Activated CD4-positive, alpha-beta T cell treated with anti-CD3 and anti-CD28 coated beads, Interleukin-2, amount 10 ng/mL, durations not matched to agents 7 days and 5 days (primary cell): ENCODE measurements at places on chromosomes 16 and 17.

DNA sequence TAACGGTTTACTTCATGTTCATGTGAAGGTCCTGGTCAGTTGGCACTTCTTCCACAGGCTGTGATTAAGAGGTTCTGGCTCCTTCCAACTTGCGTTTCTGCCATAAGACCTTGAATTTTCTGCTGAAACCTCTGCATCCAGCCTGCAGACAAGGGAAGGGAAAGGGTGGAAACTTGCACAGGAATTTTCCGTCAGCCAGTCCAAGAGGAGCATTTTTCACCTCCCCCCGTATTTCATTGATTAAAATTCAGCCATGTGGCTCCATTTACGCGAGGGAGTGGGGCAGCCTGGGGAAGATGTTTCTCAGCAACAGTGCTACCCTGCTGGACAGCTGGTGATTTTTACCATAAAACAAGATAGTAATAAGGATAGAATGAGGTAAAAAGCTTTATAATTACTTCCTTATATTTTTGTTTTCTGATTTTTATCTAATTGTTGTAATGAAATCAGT lies 101.5 kb upstream of the SMIM36 start:
- peaks cover 14% of the 10 kb centered on the region for H3K27me3 ChIP-seq
- no peaks in the 10 kb centered on the region for H3K36me3 ChIP-seq
- no peak overlapping the region for H3K27ac ChIP-seq
- DNase-seq, result no peak
- H3K4me1 ChIP-seq, result no peaks in the 10 kb centered on the region
- H3K4me3 ChIP-seq, result no peak overlapping the region

- DNase-seq, result no peak
- H3K27ac ChIP-seq, result no peak overlapping the region
- H3K36me3 ChIP-seq, result peaks cover 5% of the 10 kb centered on the region
- peaks cover 19% of the 10 kb centered on the region for H3K4me1 ChIP-seq
- peaks cover 54% of the 10 kb centered on the region for H3K27me3 ChIP-seq
Measured at GRCh38 chr17:6713918-6714271, 726 bp upstream of the SLC13A5 start.

GRCh38 chr17:80573701-80574100 lies 29.1 kb downstream of the RPTOR start:
- no peak for DNase-seq
- no peak overlapping the region for H3K27ac ChIP-seq
- no peak overlapping the region for H3K4me3 ChIP-seq
- H3K27me3 ChIP-seq, result no peaks in the 10 kb centered on the region

DNA sequence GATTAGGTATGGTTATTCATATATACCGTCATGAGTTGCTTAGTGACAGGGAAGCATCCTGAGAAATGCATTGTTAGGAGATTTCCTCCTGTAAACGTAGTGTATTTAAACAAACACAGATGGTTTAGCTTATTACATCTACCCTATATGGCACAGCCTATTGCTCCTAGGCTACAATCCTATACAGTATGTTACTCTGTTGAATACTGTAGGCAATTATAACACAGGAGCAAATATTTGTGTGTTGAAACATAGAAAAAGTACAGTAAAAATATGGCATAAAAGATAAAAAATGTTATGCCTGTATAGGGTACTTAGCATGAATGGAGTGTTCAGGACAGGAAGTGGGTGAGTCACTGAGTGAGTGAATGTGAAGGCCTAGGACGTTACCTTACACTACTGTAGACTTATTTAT lies 157.7 kb downstream of the CDH11 start:
- H3K36me3 ChIP-seq, result no peaks in the 10 kb centered on the region
- H3K27me3 ChIP-seq, result no peaks in the 10 kb centered on the region
- no peak overlapping the region for H3K27ac ChIP-seq
- H3K4me1 ChIP-seq, result no peaks in the 10 kb centered on the region

DNA sequence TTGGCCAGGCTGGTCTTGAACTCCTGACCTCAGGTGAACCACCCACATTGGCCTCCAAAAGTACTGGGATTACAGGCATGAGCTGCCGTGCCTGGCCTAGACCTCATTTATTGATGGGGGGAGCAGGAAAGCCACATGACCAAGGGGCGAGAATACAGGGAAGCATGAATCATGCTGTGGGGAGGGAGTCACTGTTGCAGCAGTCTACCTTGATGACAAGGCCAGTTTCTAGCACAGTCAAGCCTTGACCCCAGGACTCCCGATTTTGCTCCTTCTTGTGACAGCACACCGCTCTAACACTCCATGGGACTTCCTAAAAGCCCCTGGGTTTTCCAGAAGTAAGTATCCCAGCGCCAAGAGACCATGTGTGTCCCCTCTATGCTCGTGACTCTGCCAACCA lies 42.9 kb upstream of the IRF8 start:
- no peaks in the 10 kb centered on the region for H3K4me1 ChIP-seq
- no peaks in the 10 kb centered on the region for H3K36me3 ChIP-seq
- DNase-seq, result no peak
- no peak overlapping the region for H3K4me3 ChIP-seq
- H3K27me3 ChIP-seq, result peaks cover 4% of the 10 kb centered on the region

GRCh38 chr16:557463-558297 lies 2.5 kb upstream of the PRR35 start:
- no peaks in the 10 kb centered on the region for H3K36me3 ChIP-seq
- no peak for DNase-seq
- H3K27me3 ChIP-seq, result peaks cover 12% of the 10 kb centered on the region
- H3K4me1 ChIP-seq, result no peaks in the 10 kb centered on the region
- H3K27ac ChIP-seq, result no peak overlapping the region

DNA sequence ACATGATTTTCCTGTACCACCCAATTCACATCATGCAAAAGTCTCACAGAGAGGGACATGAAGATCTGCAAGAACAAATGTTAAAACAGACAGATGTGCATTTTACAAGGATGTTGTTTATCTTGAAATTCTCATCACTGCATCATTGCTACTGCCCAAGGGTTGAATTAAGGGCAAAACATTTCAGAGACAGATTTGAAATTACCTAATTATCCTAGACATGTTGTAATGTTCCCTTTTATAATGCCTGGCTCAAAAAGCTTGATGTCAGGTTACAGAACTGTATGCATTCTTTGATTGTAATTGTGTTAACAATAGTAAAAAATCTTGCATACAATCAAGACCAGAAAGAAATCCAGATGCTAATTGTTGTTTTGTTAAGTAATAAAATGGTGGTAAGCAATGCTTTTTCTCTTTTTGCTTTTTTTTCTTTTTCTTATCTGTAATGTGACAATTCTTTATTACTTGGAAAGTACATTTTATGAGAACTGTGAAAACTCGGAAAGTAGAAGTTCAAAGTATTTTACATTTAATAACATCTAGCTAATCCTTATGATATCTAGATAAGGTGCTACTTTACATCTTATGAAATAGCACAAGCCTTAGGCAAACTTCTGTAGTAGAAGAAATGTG lies 3.6 kb upstream of the DUSP14 start:
- peaks cover 2% of the 10 kb centered on the region for H3K36me3 ChIP-seq
- no peak overlapping the region for H3K27ac ChIP-seq
- no peak for DNase-seq
- H3K4me3 ChIP-seq, result no peak overlapping the region

DNA sequence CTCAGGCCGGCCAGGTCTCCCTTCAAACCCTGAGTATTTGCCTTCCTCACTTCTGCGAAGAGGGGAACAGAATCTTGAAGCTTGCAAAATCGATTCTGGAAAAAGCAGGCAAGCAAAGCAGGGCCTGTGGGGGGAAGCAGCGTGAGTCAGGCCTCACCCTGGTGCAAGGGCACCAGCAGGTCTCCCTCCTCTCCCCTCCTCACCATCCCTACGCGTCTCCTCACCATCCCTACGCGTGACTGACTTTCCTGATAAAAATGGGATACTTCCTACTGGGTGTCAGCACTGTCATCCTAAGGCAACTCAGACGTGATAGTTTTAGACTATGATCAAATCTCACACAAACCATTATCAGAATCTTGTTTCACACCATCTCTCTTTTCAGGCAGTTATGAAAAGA lies 12.1 kb downstream of the CMTM3 start:
- DNase-seq, result no peak
- no peak overlapping the region for H3K27ac ChIP-seq
- peaks cover 10% of the 10 kb centered on the region for H3K36me3 ChIP-seq
- H3K27me3 ChIP-seq, result no peaks in the 10 kb centered on the region
- H3K4me3 ChIP-seq, result no peak overlapping the region

DNA sequence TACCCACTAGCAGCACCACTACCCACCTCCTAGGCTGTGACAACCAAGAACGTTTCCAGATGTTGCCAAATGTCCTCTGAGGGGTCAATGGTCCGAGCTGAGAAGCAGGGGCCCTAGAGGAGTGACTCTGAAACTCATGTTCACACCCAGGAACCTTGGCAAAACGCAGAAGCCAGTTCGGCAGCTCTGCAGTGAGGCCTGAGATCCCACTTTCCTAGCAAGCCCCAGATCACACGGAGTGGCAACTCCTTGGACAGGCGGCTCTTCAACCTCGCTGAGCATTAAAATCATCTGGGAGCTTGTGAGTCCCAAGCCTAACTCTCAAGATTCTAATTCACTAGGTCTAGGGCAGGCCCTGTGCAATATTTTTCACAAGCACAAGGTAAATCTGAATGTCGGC lies 17.3 kb downstream of the ELAC2 start:
- H3K27me3 ChIP-seq, result no peaks in the 10 kb centered on the region
- H3K27ac ChIP-seq, result no peak overlapping the region

- peaks cover 23% of the 10 kb centered on the region for H3K4me1 ChIP-seq
- H3K27me3 ChIP-seq, result no peaks in the 10 kb centered on the region
- DNase-seq, result no peak
Measured at GRCh38 chr17:82776454-82776853, 24.6 kb downstream of the TBCD start.
